Activated CD4-positive, alpha-beta T cell treated with anti-CD3 and anti-CD28 coated beads, Interleukin-2, amount 50 U/mL, for 16 hours (primary cell): ENCODE measurements at places on chromosomes 6 and 20.

DNA sequence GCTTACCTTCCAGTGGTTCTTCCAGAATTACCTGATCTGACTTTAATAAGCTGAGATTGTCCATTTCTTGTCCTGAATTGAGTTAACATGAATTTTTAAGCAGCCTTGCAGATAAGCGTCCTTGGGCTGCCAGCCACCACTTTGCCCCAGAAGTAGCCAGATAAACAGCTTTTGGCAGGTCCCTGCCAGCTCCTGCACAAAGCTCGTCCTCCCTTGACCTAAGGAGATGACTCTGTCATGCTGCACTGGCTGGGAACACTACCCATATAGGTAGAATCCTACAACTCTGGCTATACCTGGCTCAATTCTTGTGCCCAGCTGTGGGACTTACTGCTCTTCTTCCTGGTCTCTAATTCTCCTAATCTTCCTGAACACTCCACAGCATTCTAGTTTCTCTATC lies 39.6 kb upstream of the AAR2 start:
- DNase-seq: no peak

- DNase-seq: peak; percentile 83
Observed at GRCh38 chr6:27836783-27837624, 75.2 kb downstream of the OR2B2 start.

- no peak for DNase-seq
Observed at GRCh38 chr6:127385668-127386430, 42.4 kb upstream of the ECHDC1 start.

DNA sequence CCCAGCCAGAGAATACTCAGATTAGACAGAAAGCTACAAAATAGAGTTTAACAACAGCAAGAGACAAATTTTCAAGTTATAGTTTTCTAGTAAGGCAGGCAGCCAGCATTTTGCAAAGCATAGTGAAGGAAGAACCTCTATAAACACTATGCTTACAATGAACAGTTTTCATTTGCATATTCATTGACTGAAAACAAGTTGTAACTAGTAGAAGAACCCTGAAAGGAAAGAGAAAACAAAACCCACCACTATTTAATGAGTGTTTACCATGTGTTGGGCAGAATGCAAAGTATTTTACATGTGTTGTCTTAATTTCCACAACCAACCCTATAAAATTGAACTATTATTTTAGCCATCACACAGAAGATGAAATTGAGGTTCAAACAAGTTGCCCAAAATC lies 196.1 kb downstream of the UBE3D start:
- no peak for DNase-seq

DNA sequence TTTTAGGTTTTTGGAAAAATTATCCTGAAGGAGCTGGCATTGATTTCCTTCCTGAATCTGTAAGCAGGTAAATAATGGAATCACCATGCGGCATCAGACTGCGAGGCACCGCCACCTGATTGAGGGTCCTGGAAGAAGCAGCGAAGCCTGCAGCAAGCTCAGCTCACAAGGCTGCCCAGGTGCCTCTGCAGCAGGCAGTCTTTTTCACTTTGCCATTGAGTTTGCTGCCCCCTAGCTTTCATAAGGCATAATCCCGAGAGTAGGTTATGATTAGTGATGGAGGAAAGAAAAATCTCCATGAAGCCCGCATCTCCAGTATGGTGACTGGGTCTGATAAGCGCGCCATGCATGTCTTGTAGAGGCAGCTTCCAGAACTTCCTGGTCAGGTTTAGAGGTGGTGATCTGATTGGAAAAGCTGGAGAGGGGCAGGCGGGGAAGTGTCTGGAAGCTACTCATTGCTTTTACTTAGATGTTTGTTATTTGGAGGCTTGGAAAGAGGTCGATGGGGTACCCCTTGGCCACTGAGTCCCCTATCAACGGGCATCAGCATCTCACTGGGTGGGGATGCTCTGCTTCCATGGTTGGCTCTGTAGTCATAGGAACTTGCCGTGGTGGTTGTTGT lies 26.7 kb downstream of the IYD start:
- DNase-seq: peak; percentile 61

DNA sequence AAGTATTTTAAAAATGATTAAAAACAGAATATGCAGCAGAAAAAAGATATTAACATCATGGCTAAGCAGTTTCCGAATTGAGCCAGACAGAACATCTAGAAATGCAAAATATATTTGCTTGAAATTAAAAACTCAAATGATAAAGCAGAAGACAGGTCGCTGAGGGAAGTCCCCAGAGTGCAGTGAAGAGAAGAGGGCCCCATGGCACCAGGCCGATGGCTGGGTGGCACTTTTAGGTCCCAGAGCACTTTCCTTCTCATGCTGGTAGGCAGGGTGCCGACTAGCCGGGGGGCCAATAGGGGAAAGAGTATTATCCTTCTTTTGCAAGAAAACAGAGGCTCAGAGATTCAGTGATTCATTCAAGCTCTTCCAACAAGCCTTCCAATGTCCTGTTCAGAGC lies 58.9 kb downstream of the MYH7B start:
- no peak for DNase-seq

DNA sequence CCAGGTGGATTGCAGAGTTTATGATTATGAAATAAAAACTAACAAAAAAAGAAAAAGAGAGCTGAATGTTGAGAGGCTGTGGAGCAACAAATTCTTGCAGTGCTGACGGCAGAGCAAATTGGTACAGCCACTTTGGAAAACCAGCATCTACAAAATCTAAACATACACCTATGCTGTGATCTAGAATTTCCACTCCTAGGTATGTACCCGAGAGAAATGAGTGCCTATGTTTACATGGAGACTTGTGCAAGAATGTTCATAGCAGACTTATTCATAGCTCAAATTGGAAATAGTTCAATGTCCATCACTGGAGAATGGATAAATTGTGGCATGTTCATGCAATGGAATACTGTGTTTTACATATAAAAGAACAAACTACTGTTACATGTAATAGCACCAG lies 3.0 kb upstream of the BLCAP start:
- DNase-seq: no peak

GRCh38 chr6:99022039-99022609 lies 74.4 kb upstream of the FBXL4 start:
- DNase-seq: no peak
